Activated naive CD8-positive, alpha-beta T cell treated with anti-CD3 and anti-CD28 coated beads, Interleukin-2, amount 50 U/mL, for 16 hours (primary cell): ENCODE measurements at places on chromosomes 2 and 18.

- no peak for DNase-seq
Observed at GRCh38 chr2:121071034-121071504, 213.9 kb downstream of the TFCP2L1 start.

DNA sequence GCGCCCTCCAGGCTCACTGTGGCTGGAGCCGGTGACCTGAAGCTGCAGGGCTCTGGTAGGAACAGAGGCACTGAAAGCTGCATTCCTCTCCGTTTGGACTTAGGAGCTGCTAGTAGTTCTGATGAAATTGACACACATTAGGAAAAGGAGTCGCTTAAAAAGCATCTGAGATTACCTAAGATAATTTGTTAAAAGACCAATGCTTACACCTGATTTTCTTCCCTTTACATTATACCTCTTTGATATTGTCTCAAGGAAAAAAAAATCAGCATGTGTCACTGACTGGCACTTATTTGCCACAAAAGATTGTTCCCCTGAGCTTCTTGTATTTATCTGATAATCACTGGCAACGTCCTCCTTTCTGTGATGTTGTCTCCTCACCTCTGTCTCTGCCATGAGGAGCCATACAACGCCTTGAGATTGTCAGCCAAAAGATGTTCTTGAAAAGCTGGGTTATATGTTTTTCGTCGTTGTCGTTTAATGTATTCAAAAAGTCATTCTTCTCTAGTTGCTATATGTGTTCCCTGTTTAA is 618 bp upstream of the CHN1 start:
- no peak for DNase-seq

DNA sequence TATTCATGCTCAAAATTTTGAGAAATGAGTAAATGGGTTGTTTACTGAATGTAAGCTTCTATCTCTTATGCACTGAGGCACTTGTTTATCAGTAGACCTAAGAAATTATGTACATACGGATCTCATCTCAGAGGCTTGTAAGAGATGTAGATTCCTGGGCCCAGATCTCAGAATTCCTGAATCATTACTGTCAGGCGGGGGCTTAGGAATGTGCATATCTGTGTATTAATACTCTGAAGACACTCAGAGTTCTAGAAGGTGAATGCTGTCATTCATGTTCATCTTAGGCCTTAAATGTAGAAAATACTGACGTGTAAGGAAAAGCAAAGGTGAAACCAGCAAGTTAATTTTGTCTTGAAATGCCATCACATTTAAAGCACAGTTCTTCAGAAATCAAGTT is 169.6 kb downstream of the FMNL2 start:
- no peak for DNase-seq

DNA sequence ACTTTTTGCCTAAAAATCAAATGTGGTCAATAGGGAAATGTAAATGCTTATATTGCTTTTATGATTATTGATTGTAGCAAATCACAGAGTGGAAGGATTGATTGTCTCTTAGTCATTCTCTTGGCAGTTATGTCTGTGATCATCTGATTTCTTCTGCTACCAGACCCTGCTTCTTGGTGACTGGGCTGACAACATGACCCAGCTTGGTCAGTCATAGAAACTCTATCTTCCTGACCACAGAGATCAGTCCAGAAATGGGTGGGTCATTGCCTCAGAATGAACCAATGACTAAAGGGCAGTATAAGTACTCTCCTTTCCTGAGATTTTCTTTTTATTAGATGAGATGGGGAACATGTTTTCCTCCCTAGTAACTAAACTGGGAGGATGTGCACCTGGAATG is 87.6 kb downstream of the MAIP1 start:
- no peak for DNase-seq
